Activated T-cell treated with anti-CD3 and anti-CD28 coated beads for 4 hours (primary cell): ENCODE measurements at places on chromosomes 2 and 18.

GRCh38 chr2:62787386-62787785 lies 81.9 kb downstream of the EHBP1 start:
- DNase-seq = no peak

GRCh38 chr18:332007-332406 lies 64.2 kb upstream of the THOC1 start:
- DNase-seq = no peak

GRCh38 chr2:136653861-136654260 lies 111.5 kb upstream of the THSD7B start:
- no peak for DNase-seq

- no peak for DNase-seq
Observed at GRCh38 chr2:235803028-235803427, 309.2 kb downstream of the AGAP1 start.

- no peak for DNase-seq
Observed at GRCh38 chr2:144402251-144402650, 117.7 kb downstream of the ZEB2 start.

DNA sequence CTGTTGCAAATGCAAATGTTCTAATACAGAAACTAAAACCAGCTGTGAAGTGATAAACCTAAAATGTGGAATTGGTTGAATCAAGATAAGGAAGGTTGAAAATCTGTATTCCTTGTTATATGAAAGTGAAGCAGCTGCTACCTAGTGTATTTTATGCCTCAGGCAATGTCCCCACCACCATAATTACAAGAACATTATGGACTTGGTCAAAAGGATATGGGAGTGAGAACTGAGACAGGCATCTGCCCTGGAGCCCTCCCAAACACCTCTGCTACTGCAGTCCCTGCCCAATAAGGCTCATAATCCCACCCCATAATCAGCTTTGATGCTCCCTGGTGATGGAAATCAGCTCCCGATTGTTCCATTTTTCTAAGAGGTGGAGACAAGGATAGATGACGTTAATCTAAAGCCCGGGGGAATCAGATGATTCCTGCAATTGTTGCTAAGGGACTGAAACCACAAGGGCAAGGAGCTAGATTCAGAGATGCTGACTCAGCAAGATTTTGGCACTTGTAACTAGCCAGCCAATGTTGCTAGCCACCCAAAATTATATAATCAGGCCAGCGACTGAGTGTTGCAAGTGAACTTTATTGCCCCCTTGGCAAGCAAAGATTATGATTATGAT lies 69.5 kb downstream of the EVA1A start:
- no peak for DNase-seq

DNA sequence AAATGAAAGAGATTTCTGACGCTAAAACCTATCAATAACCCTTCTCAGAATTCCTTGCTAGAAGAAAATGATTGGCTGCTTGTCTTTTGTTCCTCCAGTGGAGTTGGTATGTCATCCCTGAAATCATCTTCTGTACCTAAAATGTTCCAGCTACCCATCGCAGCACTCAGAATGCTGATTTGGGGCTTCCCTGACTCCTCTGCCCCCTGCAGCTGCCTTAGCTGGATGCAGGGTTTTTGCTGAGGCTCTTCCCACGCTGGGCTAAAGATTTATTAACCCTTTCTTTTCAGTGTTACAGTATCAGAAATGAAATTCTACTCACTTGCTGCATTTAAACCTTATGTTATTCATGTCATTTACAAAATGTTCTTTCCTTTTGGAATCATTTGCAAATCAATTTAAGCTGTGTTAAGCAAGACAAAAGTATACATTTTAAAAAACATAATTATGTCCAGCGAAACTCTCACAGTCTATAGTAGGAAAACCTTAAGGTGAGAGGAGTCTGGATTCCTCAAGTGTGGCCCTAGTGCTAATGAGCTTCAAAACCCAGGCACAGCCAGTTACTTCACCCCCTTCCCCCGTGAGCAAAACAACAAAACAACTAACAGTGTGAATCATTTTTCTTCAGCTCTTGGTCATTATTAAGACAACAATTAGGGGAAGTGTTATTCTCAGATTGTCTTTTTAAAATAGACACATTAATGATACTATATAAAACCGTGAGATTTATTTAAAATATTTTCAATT lies 32.8 kb downstream of the PKP4 start:
- DNase-seq = no peak

DNA sequence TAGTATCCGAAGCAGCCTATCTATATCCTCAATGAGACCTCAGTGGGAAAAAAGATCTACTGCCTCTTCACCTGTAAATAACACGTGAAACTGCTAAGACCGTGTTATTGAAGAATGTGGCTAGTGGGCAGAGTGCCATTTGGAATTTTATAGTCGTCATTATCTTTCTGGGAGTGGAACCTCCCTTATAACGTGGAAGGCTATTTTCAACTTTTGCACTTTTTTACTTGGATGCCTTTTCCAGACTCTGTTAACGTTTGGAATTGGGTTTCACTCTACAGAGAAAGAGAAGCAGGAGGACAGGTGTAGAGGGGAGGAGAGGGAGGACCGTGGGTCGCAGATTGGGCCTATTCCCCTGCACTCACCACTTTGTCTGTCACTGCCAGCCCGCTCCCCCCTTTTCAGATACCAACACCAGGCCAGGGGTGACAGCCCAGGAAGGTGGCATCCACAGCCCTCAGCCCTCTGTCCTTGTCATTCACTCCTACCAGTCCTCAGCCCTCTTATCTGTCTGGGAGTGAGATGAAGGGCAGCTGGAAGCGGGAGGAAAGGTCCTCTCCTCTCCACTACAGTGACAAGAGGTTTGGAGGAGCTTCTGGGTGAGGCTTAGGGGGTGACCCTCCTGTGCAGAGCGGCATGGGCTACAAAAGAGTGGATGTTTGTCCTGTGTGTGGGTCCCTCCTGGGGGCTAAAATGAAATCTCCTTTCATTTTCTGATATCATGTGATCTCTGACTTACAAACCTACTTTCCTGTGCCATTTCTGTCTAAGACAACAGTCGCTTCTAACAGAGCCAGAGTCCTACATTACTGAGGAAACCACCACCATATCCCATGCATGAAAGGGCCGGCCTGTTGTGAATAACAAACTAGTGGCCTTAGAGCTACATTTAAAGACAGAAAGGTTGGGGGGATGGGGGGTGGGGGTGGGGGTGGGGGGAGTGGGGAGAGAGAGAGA lies 23.9 kb upstream of the CEP68 start:
- DNase-seq = no peak

- DNase-seq = no peak
Observed at GRCh38 chr2:237101118-237101979, 15.7 kb downstream of the COPS8 start.

DNA sequence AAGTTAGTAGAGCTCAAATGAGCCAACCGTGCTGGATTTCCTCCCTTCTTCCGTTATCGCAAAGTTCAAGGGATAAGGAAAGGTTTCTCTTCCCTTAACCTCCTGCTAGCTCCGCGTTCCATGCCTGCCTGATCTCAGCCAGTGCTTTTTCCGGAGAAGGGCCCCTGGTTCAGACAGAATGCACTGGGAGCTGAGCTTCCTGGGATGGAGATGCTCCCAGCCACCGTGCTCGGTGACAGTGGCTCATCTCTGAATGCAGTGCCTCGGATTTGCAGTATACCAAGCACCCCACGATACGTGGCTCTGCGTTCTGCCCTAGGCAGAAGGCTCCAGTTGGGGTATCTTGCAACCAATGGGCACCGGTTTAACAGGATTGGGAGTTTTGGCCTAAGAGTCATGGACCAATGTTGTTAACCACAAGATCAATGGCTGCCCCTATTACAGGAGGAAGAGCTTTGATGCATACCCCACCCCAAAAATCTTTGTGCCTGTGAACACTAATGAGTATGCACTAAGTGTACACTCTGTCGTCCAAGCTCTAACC lies 876 bp downstream of the CNTNAP5 start:
- DNase-seq = no peak

GRCh38 chr2:231522418-231523180 lies 7.6 kb downstream of the NMUR1 start:
- no peak for DNase-seq

GRCh38 chr2:62036761-62037250 lies 131.3 kb downstream of the COMMD1 start:
- DNase-seq = no peak

DNA sequence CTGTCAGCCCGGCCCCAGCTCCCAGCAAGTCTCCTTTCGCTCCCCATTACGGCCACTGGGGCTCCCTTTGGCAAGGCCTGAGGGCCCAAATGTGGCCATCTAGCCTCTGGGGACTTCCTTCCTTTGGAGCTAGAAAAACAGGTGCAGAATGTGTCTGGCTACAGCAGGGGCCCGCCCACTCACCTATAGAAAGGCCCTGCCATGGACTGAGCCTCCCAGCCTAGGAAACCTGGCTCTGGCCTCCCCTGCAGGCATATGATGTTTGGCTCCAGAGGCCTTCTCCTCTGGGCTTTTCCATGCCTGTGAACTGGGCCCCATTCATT lies 55.3 kb upstream of the ALPP start:
- no peak for DNase-seq

DNA sequence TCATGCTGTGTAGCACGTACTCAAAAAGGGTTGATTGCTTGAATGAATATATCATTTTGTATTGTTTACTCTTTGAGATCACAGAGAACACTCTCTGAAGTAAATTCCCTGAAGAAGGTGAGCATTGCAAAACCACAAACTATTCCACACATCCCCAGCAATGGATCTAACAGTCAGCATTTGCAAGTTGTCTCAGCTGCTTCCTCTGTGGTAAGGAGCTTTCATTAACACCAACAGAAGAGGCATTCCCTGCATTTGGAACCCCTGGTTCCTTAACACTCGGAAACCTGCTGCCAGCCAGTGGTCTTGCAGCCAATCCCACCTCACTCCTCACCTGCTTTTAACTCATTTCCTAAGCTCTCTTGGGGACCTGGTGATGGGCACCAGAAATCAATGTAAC lies 108.4 kb downstream of the IRS1 start:
- DNase-seq = no peak

DNA sequence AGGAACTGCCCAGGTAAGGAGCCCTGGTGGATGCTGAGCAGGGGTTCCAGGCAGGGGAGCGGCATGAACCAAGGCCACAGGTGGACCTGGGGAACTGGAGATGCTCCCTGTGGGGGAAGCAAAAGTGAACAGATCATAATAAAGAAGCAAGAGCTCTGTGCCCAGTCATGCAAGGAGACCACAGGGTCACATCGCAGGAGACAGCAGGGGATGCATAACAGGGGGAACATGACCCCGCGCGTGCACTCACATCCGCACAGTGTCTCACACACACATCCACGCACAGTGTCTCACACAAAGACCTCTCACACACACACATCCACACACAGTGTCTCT lies 473.3 kb upstream of the HS6ST1 start:
- DNase-seq = no peak

- DNase-seq = no peak
Observed at GRCh38 chr2:27752551-27753237, 18.8 kb upstream of the MRPL33 start.

DNA sequence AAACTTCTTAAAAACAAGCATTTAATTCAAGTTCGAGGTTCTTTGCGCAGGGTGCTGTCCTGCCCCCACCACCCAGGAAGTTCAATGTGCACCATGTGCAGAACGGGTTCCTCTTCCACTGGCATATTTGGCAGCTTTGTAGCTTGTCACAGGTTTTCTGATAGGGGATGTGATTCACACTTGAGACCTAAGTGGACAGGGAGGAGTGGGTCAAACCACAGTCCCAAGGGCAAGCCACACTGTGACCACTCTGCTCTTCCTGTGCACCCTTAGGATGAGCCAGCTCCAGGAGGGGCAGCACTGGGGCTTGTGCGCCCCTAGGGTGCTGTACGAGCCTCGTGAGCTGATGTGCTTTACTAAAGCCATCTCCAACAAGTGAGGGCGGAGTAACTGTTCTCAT lies 82.5 kb downstream of the TGFA start:
- DNase-seq = no peak
